Right hindlimb (tissue), 1 donor: ENCODE measurements at places on chromosomes 1 and 21.

- no peak for DNase-seq
These were observed 23.3 kb downstream of the TOMM20 start for GRCh38 chr1:235105051-235106043.

DNA sequence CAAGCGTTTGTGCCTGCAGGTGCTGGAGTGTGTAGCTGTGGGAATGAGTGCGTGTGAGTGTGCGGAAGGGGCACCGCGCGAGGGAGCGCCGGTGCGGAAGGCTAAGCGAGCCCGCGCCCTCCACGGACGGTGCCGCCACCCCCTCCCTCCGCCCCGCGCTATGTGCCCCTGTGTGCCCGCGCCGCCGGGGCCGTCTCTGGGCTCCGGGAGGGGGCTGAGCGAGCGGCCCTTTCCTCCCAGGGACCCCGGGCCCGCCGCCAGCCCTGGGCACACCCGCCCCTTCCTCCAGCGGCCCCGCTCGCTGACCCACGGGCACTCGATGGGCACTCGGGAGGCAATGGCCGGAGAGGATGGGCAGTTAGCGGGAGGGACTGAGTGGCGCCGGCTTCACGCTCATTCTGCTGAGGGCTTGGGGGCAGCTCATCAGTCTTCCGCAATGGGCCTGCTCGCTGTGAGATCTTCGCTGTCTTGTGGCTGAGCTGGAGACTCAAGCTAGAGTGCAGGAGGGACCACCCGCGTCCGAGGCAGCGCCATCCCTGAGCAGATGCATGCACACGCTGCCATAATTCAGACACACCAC, 8.6 kb upstream of the ADGRB2 start:
- no peak for DNase-seq

GRCh38 chr1:225747566-225747965, 30.1 kb upstream of the SRP9 start:
- no peak for DNase-seq

- DNase-seq = no peak
These were observed 272.9 kb upstream of the C1orf105 start for GRCh38 chr1:172147541-172147940.

DNA sequence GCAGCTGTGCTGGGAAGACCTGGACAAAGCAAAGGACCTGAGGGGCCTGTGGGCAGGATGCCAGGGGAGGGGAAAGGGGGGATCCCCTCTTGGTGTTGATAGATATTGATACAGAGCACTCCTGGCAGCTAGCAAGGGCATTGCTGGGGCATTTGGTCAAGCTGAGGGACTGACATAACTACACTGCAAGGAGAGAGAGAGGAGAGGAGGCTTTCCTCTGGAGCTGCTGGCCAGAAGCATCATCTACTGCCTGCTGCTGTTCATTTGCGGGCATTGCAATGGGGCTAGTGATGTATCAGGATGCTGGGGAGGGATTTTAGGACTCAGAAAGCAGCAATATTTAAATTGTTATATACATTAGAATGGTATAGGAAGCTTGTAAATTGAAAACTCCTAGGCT, 142.0 kb downstream of the ZNF648 start:
- DNase-seq = no peak

GRCh38 chr1:87999852-88000251, 671.2 kb downstream of the LMO4 start:
- DNase-seq = no peak

- DNase-seq = no peak
These were observed 39.9 kb upstream of the ABCA4 start for GRCh38 chr1:94160811-94161210.

DNA sequence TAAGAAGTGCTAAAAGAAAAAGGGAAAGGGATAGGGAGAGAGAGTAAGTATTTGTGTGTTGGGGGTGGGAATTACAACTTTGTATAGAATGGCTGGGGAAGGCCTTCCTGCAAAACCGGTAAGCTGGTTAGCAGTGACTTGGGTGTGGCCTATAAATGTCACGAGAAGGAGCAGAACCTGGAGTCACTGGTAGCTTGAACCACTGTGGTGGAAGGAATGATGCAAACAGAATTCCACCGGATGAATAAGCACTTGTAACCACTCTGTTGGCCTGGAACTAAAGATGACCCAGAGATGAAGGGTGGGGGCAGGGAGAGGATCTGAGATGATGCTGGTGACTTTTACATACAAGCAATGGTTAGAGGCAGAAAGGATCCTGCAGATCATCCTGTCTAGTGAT, 8.9 kb downstream of the XKR8 start:
- no peak for DNase-seq

DNA sequence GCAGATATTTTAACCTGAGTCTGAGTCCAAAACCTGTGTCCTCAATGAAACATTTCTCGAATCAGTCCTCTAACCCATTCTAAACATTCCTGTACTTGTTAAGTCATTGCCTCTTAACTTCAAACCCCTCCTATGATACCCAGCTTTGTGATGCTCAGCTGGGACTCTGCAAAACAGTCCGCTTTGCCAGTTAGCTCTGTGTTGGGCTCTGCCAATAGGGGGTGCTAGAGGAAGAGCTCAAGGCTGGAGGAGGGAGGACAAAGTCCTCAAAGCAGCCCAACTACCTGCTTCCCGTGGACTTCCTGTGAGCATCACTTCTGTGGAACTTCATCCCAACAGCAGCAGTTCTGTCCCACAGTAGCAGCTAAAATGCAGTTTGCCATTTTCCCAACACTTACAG, 38.1 kb upstream of the SYT14 start:
- DNase-seq = no peak

DNA sequence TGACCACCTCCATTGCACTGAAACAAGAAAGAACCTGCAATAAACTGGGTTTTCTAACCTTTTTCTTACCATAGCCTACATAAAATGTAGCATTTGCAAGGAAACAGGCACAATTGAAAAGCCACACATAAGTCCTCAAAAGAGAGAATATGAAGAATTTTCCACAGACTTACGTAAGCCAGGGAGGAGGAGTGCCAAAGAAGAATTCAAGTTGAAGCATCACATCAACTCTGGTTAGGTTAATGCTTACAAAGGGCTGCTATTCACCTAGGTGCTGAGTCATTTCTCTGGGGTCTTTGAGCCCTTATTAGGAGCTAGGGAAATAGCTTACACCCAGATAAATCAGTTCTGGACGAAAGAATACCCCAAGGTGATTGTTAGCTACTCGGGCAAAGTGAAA, 9.6 kb downstream of the OSCP1 start:
- no peak for DNase-seq

GRCh38 chr1:151373196-151373595, 691 bp upstream of the SELENBP1 start:
- no peak for DNase-seq

DNA sequence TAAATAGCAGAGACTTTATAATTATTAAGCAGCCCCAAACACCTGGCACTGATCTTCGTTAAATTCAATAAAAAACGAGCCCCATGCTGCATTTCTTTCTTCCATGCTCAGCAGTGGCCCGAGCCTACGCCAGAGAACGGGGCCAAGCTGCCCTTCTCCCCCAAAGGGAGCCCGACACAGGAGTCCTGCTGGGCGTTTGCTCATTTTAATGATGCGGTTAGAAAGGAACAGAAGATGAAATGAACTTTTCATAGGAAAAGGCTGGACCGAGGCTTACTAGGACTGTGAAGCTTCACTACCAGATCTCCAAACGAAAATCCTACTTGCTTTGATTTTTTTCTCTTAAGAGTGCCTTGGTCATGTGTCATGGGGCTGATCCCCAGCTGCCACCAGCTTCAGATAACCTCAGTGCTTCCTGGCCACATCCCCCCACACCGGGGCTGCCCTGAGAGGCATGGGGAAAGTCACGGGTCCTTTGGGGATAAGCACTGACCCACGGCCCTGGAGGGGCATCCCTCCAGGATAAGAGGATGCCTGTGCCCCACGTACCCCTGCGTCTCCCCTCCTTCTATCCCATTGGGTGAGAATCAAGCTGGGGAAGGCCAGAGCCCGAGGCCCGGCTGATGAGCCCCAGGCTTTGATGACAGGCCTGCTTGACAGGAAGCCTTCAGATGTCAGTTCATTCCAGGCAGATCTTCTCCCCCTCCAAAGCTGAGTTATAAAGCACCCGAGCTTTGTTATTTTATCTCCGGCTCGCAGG, 34.2 kb downstream of the PGBD5 start:
- no peak for DNase-seq

- no peak for DNase-seq
These were observed 76.3 kb downstream of the KRTAP19-8 start for GRCh38 chr21:30962013-30962412.

DNA sequence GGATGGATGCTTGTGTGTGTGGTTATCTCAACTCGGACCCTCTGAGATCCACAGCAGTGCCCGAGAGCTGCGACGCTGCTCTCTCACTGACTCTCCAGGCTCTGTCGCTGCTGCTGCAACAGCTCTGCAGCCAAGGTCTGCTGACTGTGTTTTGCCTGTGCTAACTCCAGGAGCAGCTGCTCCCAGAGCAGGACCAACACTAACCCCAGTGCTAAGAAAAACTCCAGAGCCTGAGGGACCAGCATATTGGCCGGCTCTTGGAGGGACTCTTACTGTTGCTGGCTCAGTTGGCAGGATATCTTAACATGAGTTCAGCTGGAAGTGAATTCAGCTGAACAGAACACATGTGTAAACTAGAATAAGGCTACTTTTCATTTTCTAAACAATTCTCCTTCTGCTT, 4.4 kb downstream of the LCE2C start:
- peak; percentile 37 for DNase-seq

DNA sequence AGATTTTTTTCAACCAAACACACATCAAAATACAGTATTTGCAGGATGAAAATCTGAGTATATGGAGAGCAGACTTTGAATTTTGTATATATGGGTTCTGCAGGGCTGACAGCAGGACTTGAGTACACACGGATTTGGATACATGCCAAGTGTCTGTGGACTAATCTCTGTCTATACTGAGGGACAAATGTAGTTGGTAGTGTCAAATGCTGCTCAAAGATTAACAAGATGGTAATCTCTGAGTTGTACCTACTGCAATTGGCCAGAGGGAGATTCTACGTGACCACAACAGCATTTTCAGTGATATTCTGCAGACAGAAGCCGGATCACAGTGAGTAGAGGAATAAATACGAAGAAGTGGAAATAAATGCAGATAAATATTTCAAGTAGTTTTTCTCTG, 43.4 kb downstream of the SHCBP1L start:
- no peak for DNase-seq

DNA sequence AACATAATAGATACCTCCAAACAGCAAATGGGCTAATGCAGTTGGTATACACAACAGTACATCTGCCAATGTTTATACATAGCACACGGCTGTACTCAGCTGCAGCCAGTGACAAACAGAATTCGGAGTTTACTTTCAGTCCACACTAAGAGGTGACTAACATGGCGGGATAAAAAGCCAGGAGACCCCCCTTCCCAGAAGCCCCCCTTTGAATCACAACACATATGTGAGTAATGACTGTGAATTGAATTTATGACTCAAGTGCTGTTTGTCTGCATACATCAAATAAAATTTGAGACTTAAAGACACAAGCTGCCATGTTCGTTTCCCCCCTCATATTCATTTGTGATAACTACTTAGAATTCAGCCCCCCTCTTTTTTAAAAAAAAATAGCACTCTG, 113.2 kb downstream of the RUNX1 start:
- DNase-seq = no peak

GRCh38 chr1:40971966-40972365, 7.5 kb upstream of the CTPS1 start:
- no peak for DNase-seq

DNA sequence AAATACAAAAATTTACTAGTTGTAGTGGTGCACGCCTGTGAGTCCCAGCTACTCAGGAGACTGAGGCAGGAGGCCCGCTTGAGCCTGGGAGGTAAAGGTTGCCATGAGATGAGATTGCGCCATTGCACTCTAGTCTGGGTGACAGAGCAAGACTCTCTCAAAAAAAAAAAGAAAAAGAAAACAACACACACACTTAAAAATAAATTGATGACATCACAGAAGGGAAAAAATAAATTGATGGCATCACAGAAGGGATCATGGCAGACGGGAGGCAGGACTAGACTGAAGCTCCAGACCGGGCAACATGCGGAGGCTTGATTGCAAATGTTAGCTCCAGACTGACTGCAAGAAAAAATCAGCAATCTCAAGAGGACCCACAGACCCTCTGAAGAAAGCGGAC, 43.3 kb downstream of the KLHL20 start:
- no peak for DNase-seq

DNA sequence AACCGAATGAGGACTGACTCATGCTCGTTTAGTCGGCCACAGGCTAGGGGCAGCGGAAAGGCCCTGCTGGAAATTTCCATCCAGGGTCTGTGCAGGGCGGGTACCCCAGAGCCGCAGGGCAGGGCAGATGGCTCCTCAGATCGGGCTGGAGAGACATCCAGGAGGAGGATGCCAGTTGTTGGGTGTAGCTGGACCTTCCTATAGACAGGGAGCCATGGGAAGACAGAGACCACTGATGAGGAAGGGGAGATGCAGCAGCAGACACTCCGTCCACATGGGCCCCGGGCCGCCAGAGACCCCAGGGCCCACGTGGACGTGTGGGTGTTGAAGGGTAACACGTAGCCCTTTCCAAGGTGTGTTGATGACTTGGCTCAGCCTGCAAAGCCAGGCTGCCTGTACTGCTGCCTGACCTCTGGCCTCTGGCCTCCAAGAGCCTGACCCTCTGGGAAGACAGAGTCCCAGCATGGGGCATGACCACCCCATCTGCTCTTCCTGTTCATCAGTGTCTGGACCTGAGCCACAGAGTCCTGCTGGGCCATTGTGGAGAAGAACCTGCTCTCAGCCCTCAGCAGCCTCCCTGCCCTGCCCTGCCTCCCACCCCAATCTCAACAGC, 4.8 kb downstream of the GNG4 start:
- no peak for DNase-seq
